ENCODE measurements at places on chromosomes 2 and 18. TPM values are rescaled to one million over a fixed set of nuclear protein-coding genes. Genes with fewer than 3 reads are reported as not detected.

- no peak overlapping the region for H3K4me3 ChIP-seq
- no peaks in the 10 kb centered on the region for H3K27me3 ChIP-seq
- peak; percentile 12 for DNase-seq
- H3K36me3 ChIP-seq = no peaks in the 10 kb centered on the region
- no peaks in the 10 kb centered on the region for H3K4me1 ChIP-seq
Measured at GRCh38 chr2:129606496-129607270, 372.8 kb upstream of the RAB6C start.

DNA sequence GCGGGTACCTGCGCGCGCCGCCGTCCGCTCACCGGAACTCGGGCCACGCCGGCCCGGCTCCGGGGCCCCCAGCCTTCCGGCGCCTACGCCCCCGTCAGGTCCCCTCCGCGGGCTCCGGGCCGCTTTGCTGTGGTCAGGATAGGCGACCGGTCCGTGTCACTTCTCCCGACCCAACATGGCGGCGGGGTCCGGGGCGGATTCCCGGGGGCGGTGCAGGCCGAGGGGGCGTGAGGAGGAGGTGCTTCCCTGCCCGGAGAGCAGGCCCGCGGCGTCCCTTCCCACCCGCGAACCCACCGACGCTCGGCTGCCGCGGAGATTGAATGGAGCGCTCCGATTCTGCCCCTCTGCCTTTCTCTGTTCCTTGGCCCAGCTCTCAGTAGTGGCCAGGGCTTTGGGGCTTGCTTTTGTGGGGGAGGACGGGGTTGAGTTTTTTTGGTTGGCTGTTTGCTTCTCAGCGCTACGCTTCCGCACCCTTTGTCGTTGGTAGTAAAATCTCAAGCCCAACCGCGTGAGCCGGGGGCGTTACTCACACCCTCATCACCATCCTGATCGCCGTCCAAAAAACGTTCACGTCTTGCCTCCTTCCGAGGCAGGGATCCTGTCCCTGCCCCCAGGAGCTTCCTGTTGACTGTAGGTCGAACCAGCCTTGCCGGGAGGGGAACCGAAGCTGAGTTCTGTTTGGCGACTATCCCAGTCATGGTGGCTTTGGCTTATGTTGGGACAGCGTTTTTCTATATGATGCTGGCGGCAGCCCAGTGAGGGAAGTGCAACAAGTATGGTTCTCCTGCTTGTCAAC is 532 bp upstream of the YES1 start:
- no peaks in the 10 kb centered on the region for H3K27me3 ChIP-seq
- peak overlapping the region; percentile 92 for H3K27ac ChIP-seq
- peak overlapping the region; percentile 57 for H3K4me3 ChIP-seq
- no peaks in the 10 kb centered on the region for H3K36me3 ChIP-seq

GRCh38 chr2:219273937-219274336 is 5.2 kb upstream of the DNAJB2 start:
- peak overlapping the region; percentile 84 for H3K27ac ChIP-seq
- peaks cover 9% of the 10 kb centered on the region for H3K4me1 ChIP-seq
- no peak overlapping the region for H3K4me3 ChIP-seq
- no peaks in the 10 kb centered on the region for H3K27me3 ChIP-seq
- H3K36me3 ChIP-seq = no peaks in the 10 kb centered on the region

DNA sequence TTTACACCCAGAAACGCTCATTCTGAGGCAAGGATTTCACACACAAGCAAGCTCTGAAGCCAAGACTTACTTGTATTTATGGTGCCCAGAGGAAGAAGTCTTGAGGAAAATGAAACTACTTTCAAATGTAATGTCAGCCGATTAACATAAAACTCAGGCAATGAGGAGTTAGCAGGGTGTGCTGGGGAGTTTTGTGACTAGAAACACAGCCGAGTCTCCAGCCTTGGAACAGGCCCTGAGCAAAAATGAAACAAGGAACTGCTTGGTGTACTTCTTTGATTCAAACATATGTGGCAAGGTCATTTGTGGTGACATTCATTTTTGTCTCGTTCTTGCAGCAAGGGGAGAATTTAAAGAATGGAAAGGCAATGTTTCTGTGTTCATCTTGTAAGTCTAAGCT is 4.5 kb downstream of the DYTN start:
- H3K4me1 ChIP-seq = no peaks in the 10 kb centered on the region
- no peak for DNase-seq
- no peak overlapping the region for H3K27ac ChIP-seq
- H3K36me3 ChIP-seq = no peaks in the 10 kb centered on the region
- H3K27me3 ChIP-seq = no peaks in the 10 kb centered on the region

DNA sequence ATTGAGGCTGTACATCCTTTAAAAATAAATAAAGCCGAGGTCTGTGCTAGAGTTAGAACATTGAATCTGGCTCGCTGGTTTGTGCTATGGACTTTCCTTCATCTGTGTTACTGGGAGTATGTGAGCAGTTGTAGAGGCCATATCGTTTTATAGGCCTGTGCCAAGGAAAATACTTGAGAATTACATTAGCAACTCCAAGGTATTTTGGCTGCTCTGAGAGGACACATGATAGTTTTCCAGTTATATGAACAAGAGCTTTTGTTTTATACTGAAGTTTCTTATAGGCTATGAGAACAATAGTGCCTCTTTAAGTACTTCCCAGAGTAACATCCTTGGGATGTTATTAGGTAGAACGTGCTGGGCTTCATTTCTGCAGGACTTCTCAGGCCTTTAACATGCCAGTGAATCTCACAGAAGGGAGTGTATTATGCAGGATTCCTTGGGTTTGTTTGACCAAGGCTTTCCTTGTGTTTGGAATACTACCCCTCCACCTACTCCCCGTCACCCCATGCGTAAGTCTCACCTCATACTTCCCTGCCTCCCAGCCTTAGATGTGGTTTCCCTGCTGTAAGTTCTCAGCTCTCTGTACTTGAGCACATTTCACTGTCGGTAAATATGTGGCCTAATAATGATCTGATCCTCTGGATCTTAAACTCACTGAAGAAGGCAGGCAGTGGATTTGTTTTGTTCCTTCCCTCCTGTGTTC is 21.0 kb downstream of the TCF7L1 start:
- H3K27me3 ChIP-seq = no peaks in the 10 kb centered on the region
- peaks cover 20% of the 10 kb centered on the region for H3K4me1 ChIP-seq
- peak overlapping the region; percentile 6 for H3K27ac ChIP-seq
- peak; percentile 72 for DNase-seq
- H3K36me3 ChIP-seq = no peaks in the 10 kb centered on the region

DNA sequence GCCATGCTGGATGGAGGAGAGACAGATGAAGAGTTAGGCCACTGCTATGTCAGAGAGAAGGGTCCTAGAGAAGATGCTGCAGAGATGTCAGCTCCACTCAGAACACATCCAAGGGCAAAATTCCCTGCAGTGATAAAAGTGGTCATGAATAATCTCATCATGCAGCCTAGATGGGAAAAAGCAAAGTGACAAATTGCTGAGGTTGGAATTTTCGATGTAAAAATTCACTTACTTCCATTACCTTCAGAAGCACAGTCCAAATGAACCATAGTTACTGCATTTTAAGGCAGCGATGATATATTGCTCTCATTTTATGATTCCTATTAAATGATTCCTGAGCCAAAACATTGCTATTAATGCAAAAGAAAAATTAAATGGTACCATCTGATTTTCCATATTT is 16.4 kb downstream of the ANKRD29 start:
- no peaks in the 10 kb centered on the region for H3K4me1 ChIP-seq
- DNase-seq = no peak
- H3K4me3 ChIP-seq = no peak overlapping the region
- H3K27ac ChIP-seq = no peak overlapping the region
- no peaks in the 10 kb centered on the region for H3K36me3 ChIP-seq

- H3K36me3 ChIP-seq = no peaks in the 10 kb centered on the region
- no peaks in the 10 kb centered on the region for H3K27me3 ChIP-seq
Measured at GRCh38 chr2:126657148-126657635, 1.2 kb downstream of the GYPC start.

DNA sequence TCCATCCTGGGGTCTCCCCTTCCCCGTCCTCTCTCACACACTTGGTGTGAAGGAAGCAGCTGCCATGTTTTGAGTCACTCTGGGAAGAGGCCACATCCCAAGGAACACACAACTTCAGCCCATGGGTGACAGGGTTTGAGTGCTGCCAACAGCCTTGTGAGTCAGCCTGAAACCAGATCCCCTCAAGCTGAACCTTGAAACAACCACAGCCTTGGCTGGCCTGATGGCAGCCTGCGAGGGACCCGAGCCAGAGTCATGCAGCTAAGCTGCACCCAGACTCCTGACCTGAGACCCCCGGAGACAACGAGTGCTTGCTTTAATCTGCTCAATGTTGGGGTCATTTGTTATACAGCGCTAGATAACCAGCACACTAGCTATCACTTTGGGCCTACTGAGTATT is 19.3 kb upstream of the MC2R start:
- H3K4me1 ChIP-seq = no peaks in the 10 kb centered on the region
- H3K36me3 ChIP-seq = no peaks in the 10 kb centered on the region
- no peaks in the 10 kb centered on the region for H3K27me3 ChIP-seq
- DNase-seq = no peak
- H3K4me3 ChIP-seq = no peak overlapping the region

The CHN1 gene
- 80.9 TPM for total RNA-seq

All from lung (tissue), 17 donors.